ENCODE measurements at places on chromosomes 1 and 21.

GRCh38 chr1:71572038-71572437 is 491.2 kb upstream of the ZRANB2 start:
- DNase-seq, result no peak

DNA sequence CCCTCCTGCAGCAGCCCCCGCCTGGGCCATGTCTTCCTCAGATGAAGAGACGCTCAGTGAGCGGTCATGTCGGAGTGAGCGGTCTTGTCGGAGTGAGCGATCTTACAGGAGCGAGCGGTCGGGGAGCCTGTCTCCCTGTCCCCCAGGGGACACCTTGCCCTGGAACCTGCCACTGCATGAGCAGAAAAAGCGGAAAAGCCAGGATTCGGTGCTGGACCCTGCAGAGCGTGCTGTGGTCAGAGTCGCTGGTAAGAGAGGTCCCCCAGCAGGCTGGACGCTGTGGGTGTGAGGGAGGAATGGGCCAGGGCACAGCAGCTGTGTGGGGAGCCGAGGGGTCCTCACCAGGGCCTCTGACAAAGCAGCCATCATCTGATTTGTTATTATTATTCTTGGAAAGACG is 58.0 kb downstream of the NDUFS5 start:
- no peak for DNase-seq

- DNase-seq, result no peak
Measured at GRCh38 chr1:171422511-171422910, 62.8 kb upstream of the PRRC2C start.

DNA sequence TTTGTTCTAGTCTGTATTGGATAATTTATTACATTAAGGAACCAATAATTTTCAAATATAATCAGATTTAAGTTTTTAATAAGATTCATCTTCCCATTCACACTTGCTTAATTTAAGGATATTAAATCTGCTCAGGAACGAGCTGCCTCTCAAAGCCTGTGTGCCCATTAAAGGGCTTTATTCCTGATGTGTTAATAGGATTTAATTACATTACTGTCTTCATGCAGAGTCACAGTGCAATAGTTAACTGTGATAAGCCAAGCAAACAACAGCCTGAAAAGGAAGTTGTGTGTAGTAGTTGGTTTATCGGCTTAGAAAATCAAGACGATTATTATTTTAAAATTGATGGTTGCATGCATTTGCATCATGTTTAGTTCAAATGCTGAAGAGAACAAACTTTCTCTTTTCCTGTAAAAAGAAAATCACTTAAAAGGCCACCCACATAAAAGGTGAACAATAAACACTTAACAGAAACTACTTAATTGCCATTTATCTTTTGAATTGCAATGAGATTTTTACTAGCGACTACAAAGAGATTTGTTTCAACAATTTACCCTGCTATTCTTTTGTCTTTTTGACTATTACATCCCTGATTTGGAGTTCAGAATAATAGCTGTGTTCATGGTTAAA is 174.6 kb downstream of the RWDD3 start:
- no peak for DNase-seq

DNA sequence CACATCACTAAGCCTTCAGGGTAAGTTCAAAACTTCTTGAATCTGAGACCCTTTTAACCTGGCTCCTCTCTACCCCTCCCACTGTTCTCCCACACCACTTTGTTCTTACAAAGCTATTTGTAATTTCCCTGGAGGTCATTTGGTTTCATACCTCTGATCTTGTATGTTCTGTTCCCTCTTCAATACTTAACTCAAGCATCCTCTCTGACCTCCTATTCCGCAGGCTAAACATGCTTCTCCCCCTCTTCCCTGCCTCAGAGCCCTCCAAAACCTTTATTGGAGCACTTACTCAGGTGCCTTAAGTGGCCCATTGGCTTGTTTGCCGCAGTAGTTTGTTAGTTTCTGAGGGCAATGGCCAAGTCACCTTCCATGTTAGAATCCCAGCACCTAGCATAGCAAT is 54.8 kb downstream of the SSX2IP start:
- DNase-seq, result no peak

GRCh38 chr1:235069577-235070563 is 58.8 kb downstream of the TOMM20 start:
- no peak for DNase-seq

GRCh38 chr21:35988416-35989137 is 71.7 kb downstream of the SETD4 start:
- DNase-seq, result no peak

DNA sequence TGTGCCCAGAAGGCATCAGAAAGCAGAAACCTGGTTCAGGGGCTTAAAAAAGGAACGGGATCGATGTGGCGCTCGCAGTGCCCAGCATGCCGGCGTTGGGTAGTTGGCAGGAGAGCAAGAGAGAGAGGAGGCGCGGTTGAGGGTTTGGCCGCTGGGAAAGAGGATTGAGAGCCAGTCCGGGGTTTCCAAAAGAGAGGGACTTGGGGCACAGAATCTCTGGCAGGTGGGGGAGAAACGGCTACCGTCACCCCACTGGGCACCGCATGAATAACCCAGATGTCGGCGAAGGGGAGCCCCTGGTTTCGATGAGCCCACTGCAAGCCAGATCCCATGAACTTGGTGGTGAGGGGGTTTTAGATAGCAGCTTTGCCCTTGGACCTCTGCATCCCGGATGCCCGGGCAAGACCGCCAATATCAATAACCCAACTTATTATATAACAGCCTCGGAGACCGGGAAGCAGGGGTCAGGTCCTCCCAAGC is 60.4 kb upstream of the ACOT11 start:
- DNase-seq, result no peak

DNA sequence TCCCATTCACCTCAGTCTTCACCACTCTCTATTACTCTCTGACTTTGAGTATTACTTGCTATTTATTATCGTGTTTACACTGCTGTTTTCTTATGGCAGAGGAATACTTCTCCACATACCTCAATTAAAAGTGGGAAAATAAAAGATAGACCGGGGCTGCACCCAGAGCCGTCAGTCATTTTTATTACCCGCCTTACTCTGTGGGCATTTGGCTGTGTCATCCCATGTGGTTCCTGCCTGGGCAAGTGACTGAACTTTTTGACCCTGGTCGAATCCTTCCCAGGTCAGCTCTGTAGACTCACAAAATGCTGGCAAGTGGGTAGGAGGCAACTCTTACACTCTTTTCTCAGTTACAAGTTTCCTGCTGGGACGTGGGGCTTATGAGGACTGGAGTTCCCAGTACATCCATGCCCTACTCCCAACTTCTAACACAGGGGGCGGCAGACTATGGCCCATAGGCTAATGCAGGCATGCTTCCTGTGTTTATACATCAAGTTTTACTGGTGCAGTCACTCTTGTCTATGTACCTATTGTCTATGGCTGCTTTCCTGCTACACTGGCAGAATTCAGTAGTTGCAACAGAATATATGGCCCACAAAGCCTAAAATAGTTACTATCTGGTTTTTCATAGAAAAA is 69.5 kb upstream of the KCND3 start:
- no peak for DNase-seq

- DNase-seq, result no peak
Measured at GRCh38 chr1:162565460-162565859, 3.9 kb downstream of the UAP1 start.

DNA sequence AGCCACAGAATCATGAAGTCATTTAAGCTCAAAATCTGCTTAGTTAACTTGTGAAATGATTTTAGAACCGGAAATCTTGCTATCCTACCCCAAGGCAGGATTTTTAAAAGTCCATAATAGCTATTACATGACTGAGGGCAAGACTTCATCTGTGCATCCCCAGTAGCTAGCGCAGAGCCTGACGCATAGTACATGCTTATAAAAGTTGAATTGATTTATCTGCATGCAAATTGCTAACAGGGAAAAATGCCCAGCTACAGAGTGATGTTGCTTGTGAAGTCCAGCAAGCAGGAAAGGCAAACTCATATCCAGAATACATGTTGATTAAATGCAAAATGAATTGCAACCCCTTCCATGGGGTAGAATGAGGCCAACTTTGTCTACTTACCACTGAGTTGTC is 8.1 kb upstream of the MAP1LC3C start:
- no peak for DNase-seq

DNA sequence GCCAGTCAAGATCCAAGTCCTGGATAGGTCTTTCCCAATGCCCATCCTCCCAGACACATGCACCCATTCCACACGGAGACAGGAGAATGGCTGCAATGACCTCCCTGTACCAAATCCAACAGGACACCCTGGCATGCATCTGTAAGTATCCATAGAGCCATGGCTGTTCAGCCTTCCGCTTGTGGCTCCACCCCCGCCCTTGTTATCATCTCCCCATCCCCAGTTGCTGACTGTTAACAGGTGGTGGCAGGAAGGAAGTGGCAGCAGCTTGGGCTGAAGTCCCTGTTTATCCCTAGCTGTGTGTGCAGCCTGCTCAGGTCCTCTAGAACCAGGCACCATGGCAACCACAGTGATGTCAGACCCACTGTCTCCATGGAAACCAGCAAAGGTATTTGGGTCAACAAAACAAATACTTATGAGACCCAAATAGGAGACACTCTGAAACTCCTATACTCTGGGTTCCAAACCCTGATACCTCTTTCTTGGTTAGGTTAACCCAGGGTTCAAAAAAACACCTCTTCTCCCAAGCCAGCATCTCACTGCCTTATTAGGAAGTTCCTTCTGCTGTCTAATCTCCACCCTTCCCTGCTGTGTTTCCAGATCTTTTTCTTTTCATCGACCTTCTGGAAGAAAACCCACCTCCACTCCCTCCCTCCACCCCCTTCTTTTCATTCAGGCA is 721 bp downstream of the PBXIP1 start:
- peak; percentile 55 for DNase-seq

DNA sequence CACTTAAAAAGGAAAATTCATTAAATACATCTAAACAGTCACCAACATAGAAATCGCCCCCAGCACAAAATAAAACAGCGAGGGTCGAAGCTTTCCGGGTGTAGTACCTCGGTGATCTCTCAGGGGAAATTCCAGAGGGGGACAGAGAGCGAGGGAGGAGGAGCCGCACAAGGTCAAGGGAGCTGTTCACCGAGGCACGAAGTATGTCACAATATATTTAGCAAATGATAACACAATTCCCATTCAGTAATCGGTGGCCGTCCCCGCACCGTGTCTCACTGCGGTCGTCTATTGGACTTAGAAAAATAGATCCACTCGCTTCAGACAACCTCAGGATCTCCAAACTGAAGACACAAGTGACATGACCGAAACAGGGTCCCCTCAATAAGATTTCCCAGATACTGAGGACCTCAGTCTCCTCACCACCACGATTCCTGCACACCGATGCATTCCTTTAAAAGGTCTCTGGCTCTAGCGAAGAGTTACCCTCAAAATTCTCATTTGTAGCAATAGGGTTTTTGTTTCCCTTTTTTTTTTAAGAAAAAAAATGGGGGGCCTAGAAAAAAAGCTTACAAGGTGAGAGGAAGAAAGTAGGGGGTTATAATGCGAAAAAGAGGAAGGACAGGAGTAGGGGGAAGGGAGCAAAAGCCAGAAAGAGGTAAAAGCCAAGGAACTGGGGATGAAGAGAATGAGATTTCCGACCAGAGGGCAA is 1.1 kb downstream of the LPGAT1 start:
- no peak for DNase-seq

All from activated T-cell treated with anti-CD3 and anti-CD28 coated beads for 4 hours (primary cell).